ENCODE measurements at places on chromosomes 1 and 21.

DNA sequence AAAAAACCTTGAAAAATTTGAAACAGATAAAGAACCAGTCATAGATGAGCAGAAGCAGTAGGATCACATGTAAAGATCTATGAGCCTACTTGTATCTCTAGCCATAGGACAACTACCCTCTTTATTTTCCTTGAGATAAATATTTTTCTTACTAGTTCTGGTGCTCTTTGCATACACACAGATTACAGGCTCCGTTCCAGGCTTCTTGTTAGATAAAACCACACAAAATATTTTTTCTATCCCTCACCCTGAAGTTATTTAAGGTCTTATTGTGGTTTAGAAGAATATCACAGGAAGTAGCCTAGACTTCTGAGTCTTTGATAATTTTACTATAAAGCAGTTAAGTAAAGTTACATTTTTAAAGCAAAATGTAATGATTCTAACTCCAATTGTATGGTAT, 512.2 kb downstream of the NEGR1 start:
- DNase-seq, result no peak

GRCh38 chr1:89553157-89553556, 28.5 kb downstream of the LRRC8B start:
- DNase-seq, result no peak

DNA sequence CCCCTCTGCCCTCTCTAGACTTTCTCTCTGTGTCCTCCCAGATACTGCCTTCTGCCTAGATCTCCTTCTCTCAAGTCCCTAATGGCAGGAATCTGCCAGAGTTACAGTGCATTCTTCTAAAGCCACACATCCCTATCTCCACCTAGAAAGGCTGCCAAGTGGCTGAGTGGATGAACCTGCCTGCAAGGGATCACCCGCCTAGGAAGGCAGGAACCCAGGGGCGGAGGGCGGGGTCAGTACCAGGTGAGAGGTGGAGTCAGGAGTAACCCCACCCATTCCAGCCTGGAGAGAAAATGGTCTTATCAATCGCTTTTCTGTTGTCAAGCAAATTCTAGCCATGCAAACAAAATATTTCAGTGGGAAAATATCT, 60.8 kb downstream of the BCAR3 start:
- DNase-seq, result no peak

GRCh38 chr1:35650416-35650815, 9.1 kb upstream of the PSMB2 start:
- DNase-seq, result no peak

- DNase-seq, result peak; percentile 23
Observed at GRCh38 chr1:29259802-29260441, 23.6 kb downstream of the PTPRU start.

DNA sequence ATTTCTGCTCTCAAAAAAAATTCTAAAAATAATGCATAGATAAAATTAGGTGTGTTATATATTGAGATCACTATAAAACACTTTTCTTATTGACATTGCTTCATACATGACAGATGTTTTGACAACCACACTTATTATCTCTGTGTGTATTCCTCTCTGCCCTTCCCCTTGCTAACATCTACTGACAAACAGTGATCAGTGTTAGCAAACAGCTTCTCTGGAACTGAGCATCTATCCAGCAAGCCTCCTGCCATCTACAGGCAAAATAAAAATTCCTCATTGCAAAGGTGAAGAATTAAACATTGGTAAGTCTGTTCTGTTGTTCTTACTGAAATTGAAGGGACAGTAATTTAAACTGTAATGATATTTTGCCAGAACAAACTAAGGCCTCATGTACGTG, 2153.9 kb downstream of the NCAM2 start:
- DNase-seq, result no peak

DNA sequence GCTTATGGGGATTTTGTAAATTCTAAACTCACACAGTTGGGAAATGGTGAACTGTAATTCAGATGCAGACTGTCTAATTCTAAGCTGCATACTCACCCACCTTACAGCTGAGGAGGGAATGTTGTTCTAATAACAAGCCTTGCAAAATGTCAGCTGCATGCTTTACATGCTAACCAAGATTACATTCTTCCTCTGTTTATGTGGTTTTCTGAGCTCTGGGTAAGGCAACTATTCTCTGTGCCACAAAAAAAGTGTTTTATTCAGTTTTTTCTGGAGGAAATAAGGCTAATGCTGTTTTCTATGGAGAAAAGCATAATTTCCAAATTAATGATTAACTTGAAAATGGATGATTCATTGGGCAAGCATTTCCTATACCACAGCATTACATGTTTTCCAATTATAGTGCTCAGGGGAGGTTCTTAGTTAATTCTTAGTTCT, 64.9 kb downstream of the RGS13 start:
- DNase-seq, result no peak

GRCh38 chr1:91600431-91601337, 100.0 kb downstream of the CDC7 start:
- DNase-seq, result no peak

- DNase-seq, result no peak
Observed at GRCh38 chr1:86389307-86389706, 6.8 kb downstream of the ODF2L start.

DNA sequence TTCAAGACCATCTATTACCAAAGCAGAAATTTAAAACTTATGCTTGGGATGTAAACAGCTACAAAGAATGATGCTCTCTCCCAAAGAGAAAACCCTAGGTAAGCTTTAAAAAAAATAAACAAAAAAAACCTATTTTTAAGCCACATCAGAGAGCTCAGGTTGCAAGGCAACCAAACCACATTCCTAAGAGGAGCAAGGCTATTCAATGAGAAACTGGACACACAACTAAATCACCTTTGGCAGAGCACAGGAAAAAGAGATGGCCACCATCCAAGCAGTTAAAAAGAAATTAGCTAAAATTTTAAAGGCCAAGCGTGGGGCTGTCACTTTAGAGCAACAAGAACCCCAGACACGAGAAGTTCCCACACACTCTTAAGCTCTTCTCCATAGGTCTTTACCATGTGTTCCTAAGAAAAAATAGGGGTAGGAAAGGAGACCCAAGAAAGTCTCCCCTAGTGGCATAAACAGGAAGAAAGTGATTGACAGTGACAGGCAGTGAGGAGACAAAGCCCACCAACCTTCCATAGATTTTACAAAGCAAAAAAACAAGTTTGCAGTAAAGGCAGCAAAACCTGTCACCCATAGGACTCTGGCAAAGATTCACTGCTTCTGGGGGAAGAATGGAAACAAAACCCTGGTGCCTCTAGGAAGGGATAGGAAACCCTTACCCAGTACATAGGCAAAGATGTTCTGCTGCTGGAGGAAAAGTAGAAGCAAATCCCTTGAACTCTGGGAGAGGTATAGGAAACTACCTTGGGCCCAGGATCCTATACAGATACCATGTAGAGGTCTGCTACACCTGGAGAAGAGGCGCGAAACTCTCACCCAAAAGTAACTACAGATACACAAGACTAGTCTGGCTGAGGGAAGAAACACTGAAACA, 68.5 kb downstream of the FOXJ3 start:
- DNase-seq, result no peak

- DNase-seq, result peak; percentile 89
Observed at GRCh38 chr1:231240883-231241735, at the start of gene GNPAT. GNPAT (plus strand) TSS chr1:231241212; CDS start chr1:231241379, 167 bp downstream.

DNA sequence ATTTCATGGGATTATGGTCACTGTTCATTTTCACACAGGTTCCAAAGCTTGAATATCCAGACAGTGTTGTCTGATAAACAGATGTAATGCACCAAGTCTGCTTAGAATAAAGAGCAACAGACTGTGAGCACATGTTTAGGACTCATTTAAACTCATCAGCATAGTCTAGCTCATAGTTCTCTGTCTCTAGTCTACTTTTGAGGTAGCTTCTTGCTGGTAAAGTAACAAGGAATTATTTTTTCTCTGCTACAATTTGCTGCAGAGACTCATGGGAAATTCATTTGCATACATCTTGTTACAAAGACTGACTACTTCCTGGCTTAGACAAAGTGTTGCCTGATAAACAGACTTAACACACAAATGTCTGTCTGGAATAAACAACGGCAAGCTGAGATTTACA, 187.2 kb downstream of the NFIA start:
- DNase-seq, result no peak

- no peak for DNase-seq
Observed at GRCh38 chr1:11194407-11195176, 5.4 kb downstream of the ANGPTL7 start.

- DNase-seq, result no peak
Observed at GRCh38 chr1:166888373-166889111, 12.5 kb upstream of the TADA1 start.

GRCh38 chr1:228541725-228542124, 54.5 kb downstream of the RNF187 start:
- DNase-seq, result no peak

DNA sequence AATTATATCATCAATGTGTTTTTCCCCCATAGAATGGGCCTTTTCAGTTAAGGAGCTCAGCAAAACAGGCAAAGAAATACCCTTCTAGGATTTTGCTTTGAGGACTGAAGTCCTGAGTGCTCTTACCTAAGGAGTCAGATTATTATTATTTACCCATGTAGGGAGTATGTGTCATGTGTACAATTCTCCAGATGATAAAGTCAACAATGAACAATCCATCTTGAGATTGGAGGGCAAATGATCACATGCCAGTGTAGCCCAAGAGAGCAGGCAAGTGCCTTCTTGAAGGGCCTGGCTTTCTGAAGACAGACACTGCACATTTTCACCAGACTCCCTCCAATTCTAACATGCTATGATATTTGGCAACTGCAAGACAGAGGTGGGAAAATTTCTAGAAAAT, 159.7 kb downstream of the PCNX2 start:
- no peak for DNase-seq

GRCh38 chr1:93552741-93553455, 105.0 kb downstream of the FNBP1L start:
- DNase-seq, result no peak
